ENCODE measurements at places on chromosomes 6 and 20. TPM values are rescaled to one million over a fixed set of nuclear protein-coding genes. Genes with fewer than 3 reads are reported as not detected.

ZKSCAN8 gene
- 21.7 TPM for total RNA-seq

TRIM31 gene
- total RNA-seq, result not detected

CNBD2 gene
- 7.1 TPM for total RNA-seq

WDR27 gene
- 9.3 TPM for total RNA-seq

CYP21A2 gene
- total RNA-seq, result 2.3 TPM

NKAPL gene
- total RNA-seq, result 6.7 TPM

MAP1LC3A gene
- 152 TPM for total RNA-seq

HLA-DQA2 gene
- not detected for total RNA-seq

SLC22A2 gene
- total RNA-seq, result 0.75 TPM
